ENCODE measurements at places on chromosomes 12 and 14.

GRCh38 chr14:52110441-52111086, 41.7 kb upstream of the NID2 start:
- DNase-seq = peak; percentile 91

GRCh38 chr12:131907379-131908091, 13.1 kb downstream of the ULK1 start:
- no peak for DNase-seq

GRCh38 chr14:105857826-105858675, 331.7 kb downstream of the TMEM121 start:
- DNase-seq = no peak

GRCh38 chr12:57720606-57721595, 17.6 kb downstream of the AGAP2 start:
- no peak for DNase-seq

DNA sequence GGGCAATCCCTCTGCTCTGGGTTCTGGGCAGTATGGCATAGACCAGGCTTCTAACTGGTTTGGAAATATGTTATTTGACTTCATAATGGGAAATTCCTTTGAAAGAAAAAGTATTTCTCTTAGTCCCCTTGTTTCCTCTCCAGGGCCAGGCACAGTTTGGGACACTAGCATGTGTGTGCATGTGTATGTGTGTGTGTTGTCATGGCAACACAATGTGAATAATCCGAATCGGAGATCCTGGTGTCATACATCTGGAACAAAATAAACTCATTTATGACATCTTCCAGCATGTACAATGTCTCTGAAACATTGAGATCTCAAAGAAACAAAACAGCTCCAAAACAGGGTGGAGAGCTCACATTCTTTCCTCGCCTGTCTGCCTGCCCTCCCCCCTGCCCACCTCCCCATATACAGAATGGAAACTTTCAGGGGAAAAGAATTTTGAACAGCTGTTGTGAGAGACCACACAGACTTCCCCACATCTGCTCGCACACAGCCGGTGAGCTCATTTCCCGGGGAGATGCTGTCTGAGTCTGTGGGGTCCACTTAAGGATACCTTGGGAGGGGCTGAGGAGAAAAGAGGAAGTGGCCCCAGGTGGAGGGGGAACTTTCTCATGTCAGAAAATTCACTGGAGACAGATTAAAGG, 55.5 kb upstream of the PARP11 start:
- DNase-seq = no peak

GRCh38 chr12:50960130-50960529, 7.8 kb downstream of the HIGD1C start:
- DNase-seq = peak; percentile 40

GRCh38 chr12:126608607-126609175, 1543.5 kb downstream of the AACS start:
- DNase-seq = peak; percentile 2

GRCh38 chr12:70853326-70853725, 67.2 kb downstream of the PTPRR start:
- DNase-seq = peak; percentile 58

All from EH (cell line).